Upper lobe of right lung (tissue), 1 donor: ENCODE measurements at places on chromosomes 2 and 18. TPM values are rescaled to one million over a fixed set of nuclear protein-coding genes. Genes with fewer than 3 reads are reported as not detected.

The PPIL3 gene
- total RNA-seq, result 31.2 TPM

- H3K4me3 ChIP-seq, result no peak overlapping the region
- no peaks in the 10 kb centered on the region for H3K36me3 ChIP-seq
- no peak overlapping the region for H3K27ac ChIP-seq
Observed at GRCh38 chr2:237909801-237910475, 50.5 kb downstream of the RAMP1 start.

GRCh38 chr2:230335864-230336506 lies 9.0 kb downstream of the SP140L start:
- no peak for DNase-seq
- H3K27ac ChIP-seq, result no peak overlapping the region
- H3K4me1 ChIP-seq, result peaks cover 11% of the 10 kb centered on the region

The RUFY4 gene
- total RNA-seq, result not detected

The LCT gene
- total RNA-seq, result not detected

The TMEM131 gene
- 43.3 TPM for total RNA-seq

DNA sequence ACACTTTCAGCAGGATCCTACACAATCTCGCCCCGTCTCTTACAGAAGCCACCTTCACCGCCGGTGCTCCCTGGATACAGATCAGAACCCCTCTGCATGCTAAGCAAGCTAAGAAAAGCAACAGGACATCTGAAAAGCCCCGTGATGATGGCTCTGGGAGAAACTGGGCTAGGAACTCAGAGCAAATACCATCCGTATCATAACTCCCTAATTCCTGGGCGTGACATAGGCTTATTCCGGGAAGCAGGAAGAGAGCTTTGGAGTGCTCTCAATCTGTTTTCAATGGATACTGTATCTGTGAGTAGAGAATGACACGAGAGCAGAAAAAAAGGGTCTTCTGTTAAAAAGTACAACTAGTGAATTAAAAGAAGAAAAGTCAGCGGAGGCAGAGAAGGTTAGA lies 121.6 kb downstream of the SPP2 start:
- no peaks in the 10 kb centered on the region for H3K27me3 ChIP-seq
- H3K4me3 ChIP-seq, result no peak overlapping the region
- H3K27ac ChIP-seq, result no peak overlapping the region
- H3K36me3 ChIP-seq, result no peaks in the 10 kb centered on the region

DNA sequence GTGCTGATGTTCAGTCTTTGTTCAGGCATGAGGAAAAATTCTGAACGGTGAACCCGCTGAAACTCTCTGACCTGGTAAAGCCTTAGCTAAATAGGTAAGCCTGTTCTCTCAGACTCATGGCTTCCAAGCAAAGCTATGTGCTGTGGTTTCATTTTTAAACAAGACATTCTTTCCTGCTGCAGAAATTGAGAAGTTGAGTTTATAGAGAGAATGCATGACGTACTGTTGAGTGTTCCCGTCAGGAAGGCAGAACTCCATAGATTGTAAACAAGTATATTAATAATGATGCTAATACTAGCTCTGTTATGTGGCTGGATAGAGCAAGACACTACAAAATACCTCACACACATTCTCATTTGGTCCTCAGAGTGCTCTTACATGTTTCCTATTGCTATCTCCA lies 424.0 kb upstream of the CRIM1 start:
- H3K27ac ChIP-seq, result no peak overlapping the region
- no peaks in the 10 kb centered on the region for H3K27me3 ChIP-seq
- H3K4me1 ChIP-seq, result no peaks in the 10 kb centered on the region
- H3K36me3 ChIP-seq, result no peaks in the 10 kb centered on the region
- H3K4me3 ChIP-seq, result no peak overlapping the region

The UGT1A3 gene
- not detected for total RNA-seq

DNA sequence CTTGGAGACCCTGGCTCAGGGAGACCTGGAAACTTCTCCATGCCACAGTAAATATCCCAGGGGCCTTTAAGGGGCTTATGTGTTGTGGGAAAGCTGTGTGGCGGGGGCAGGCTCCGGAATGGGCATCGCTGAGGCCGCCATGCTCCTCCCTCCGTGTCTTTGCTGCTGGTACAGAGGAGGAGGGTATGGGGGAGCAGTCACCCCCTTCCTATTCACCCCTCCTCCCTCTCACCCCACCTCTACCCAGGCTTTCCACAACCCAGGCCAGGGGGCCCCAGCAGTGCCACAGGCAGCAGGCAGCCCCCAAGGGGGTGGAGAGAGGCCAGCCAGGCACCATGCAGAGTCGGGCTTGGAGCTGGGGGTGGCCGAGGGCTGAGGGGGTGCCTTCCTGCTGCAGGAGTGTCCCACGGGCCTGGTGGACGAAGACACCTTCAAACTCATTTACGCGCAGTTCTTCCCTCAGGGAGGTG lies 28.0 kb upstream of the FAHD2A start:
- H3K4me1 ChIP-seq, result no peaks in the 10 kb centered on the region
- H3K4me3 ChIP-seq, result no peak overlapping the region
- no peaks in the 10 kb centered on the region for H3K27me3 ChIP-seq
- no peak overlapping the region for H3K27ac ChIP-seq
- H3K36me3 ChIP-seq, result no peaks in the 10 kb centered on the region
- peak; percentile 48 for DNase-seq

DNA sequence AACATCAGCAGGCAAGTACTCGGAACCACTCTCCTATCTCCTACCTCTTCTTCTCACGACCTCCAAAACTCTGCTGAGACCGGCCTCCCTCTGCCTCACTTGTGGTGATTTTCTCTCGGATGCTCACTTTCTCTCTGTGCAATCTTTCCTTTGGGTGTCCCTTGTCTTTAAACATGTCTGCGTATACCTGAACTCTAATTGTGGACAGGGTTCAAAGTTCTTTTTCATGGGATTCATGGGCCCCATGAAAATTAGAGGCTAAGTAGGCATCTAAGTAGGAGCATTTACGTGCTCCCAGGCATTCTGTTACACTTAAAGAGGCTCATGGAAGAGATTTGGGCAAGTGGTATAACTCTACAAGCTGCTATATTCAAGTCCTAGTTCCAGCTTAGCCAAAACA lies 2.1 kb upstream of the PPP1CB start:
- peak overlapping the region; percentile 99 for H3K27ac ChIP-seq
- no peaks in the 10 kb centered on the region for H3K27me3 ChIP-seq
- DNase-seq, result no peak
- peaks cover 21% of the 10 kb centered on the region for H3K4me1 ChIP-seq
- H3K4me3 ChIP-seq, result no peak overlapping the region
- no peaks in the 10 kb centered on the region for H3K36me3 ChIP-seq

GRCh38 chr2:120290737-120291136 lies 38.1 kb downstream of the RALB start:
- H3K4me1 ChIP-seq, result peaks cover 20% of the 10 kb centered on the region
- no peak overlapping the region for H3K4me3 ChIP-seq
- H3K36me3 ChIP-seq, result peaks cover 35% of the 10 kb centered on the region
- DNase-seq, result no peak

The DYNAP gene
- not detected for total RNA-seq

The SKOR2 gene
- total RNA-seq, result not detected

The TNFAIP6 gene
- total RNA-seq, result 3.0 TPM

DNA sequence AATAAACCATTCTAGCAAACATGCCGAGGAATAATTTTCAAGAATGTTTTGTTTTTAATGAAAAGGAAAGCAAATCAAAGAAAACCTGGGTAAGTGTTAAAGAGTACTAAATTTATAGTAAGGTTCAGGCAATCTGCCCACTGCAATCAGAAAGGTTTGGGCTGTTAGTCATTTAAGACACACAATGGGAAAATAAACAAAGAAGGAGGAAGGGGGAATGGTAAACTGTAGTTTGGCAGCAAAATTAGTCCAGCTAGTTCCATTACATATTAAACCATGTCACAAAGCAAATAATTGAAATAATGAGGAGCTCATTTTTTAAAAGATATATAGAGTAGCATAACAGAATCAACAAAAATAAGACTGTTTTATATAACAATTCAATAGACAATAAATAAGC lies 87.5 kb upstream of the COPS8 start:
- DNase-seq, result no peak
- H3K27ac ChIP-seq, result no peak overlapping the region
- peaks cover 13% of the 10 kb centered on the region for H3K4me1 ChIP-seq
- H3K4me3 ChIP-seq, result no peak overlapping the region
- H3K27me3 ChIP-seq, result no peaks in the 10 kb centered on the region
- H3K36me3 ChIP-seq, result no peaks in the 10 kb centered on the region

- no peak for DNase-seq
- no peaks in the 10 kb centered on the region for H3K36me3 ChIP-seq
- peak overlapping the region; percentile 72 for H3K4me3 ChIP-seq
Observed at GRCh38 chr18:80109676-80110078, 615 bp downstream of the ADNP2 start.

The TFCP2L1 gene
- 22.0 TPM for total RNA-seq

DNA sequence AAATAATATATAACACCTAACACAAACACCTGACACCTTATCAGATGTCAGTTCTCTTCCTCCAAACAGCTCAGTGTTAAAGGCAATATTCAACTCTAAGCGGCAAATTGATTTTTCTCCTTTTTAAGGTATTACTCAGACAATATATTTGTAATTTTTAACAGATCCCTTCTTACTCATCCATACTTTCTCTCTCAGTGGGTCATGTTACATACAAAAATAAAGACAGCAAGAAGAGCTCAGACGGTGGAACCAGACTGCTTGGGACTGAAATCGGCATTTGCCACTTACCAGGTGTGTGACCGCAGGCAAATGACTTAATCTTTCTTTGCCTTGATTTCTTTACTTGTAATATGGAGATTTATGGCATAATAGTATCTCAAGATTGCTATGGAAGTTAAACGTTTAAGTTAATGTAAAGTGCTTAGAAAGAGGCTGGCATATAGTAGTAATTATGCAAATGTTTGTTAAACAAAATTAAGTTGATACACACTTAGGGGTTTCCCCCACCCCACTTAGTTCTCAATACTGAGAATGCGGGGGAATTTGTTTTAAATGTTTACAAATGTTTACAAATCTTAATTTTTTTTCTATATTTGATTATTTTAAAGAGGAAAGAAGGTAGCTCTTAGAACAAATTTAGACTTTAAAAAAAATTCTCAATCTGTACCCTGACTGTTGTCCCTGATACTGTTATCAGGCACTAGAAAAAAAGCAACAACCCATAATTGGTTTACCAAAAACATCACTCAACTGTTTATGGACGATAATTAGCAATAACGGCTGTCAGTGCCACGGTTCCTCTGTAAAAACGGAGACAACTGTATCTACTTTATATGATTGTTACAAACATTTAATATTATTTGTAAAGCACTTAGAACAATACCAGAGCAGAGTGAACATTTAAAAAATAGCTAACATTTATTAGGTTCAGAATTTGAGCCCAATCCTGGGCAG lies 25.6 kb downstream of the MAP3K2 start:
- H3K4me3 ChIP-seq, result no peak overlapping the region
- peaks cover 18% of the 10 kb centered on the region for H3K4me1 ChIP-seq
- H3K27ac ChIP-seq, result no peak overlapping the region
- H3K27me3 ChIP-seq, result no peaks in the 10 kb centered on the region
- DNase-seq, result no peak

DNA sequence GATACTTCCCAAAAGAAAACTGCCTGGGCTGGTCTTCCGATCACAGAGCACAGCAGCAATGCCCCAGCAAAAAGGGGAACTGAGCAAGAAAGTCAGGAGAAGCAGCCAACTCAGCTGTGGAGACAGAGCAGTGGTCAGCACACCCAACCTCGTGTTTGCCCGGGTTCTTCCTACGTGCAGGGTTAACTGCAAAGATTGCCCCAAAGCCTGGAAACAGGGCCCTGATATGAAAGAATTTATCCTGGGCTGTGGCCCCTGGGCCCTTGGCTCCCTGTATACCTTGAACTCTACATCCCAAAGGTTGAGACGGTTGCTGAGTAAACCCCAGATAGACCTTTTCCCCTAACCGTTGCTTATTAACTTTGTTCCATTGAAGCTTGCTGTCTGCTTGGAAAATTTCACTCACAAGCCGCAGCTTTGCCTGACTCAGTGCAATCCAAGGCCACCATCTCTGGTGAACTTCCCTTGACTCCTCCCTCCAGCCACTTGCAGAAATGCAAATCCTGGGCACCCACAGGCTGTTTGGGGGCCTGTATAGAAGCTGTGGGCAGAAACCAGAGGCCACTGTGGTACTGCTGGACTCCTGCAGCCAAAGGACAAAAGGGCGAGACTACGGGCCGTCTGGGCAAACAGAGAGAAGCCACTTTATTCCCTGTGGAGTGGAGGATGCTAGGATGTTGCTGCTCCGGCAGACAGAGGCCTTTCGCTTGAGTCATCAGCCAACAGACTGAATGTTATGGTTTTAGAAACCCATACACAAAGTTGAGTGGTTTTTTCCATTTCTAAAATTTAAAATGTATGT lies 18.2 kb downstream of the NRP2 start:
- no peak for DNase-seq
- H3K4me1 ChIP-seq, result peaks cover 67% of the 10 kb centered on the region
- H3K27me3 ChIP-seq, result no peaks in the 10 kb centered on the region
- no peaks in the 10 kb centered on the region for H3K36me3 ChIP-seq
- H3K27ac ChIP-seq, result peak overlapping the region; percentile 43

GRCh38 chr2:60857056-60857455 lies 24.3 kb upstream of the REL start:
- DNase-seq, result no peak
- H3K4me3 ChIP-seq, result no peak overlapping the region
- H3K36me3 ChIP-seq, result no peaks in the 10 kb centered on the region
- H3K4me1 ChIP-seq, result peaks cover 4% of the 10 kb centered on the region
- no peaks in the 10 kb centered on the region for H3K27me3 ChIP-seq
- no peak overlapping the region for H3K27ac ChIP-seq

DNA sequence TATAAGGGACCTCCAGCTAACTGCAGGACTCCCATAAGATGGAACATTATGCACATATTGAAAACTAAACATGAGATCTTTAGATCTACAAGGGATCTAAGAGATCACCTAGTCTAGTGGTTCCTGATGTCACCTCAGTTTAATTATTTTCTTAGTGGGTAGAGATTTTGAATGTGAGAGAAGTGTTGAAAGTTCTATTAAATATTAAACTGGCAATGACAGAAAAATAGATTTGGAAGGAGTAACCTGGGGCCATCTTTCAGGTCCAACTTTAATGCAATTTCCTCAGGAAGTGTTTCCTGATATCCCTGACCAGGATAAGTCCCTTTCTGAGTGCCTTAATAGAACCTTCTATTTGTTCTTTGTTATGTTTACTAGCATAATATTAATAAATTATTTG lies 29.1 kb upstream of the CPS1 start:
- H3K4me3 ChIP-seq, result no peak overlapping the region
- H3K27ac ChIP-seq, result no peak overlapping the region
- H3K36me3 ChIP-seq, result no peaks in the 10 kb centered on the region
- H3K27me3 ChIP-seq, result no peaks in the 10 kb centered on the region
- DNase-seq, result no peak

GRCh38 chr2:103401621-103402020 lies 639.8 kb downstream of the TMEM182 start:
- H3K4me3 ChIP-seq, result no peak overlapping the region
- H3K4me1 ChIP-seq, result no peaks in the 10 kb centered on the region
- DNase-seq, result no peak

- H3K4me3 ChIP-seq, result no peak overlapping the region
- DNase-seq, result no peak
- H3K36me3 ChIP-seq, result no peaks in the 10 kb centered on the region
- no peaks in the 10 kb centered on the region for H3K27me3 ChIP-seq
- H3K4me1 ChIP-seq, result no peaks in the 10 kb centered on the region
Observed at GRCh38 chr2:121897335-121897970, 142.0 kb downstream of the TSN start.

GRCh38 chr2:74806920-74807319 lies 27.0 kb upstream of the HK2 start:
- no peaks in the 10 kb centered on the region for H3K36me3 ChIP-seq
- no peaks in the 10 kb centered on the region for H3K27me3 ChIP-seq
- no peak for DNase-seq
- no peak overlapping the region for H3K27ac ChIP-seq

The PDE1A gene
- 6.3 TPM for total RNA-seq

The PRADC1 gene
- total RNA-seq, result 15.5 TPM
